Caudate nucleus (tissue), 63 donors: ENCODE measurements at places on chromosomes 6 and 20.

DNA sequence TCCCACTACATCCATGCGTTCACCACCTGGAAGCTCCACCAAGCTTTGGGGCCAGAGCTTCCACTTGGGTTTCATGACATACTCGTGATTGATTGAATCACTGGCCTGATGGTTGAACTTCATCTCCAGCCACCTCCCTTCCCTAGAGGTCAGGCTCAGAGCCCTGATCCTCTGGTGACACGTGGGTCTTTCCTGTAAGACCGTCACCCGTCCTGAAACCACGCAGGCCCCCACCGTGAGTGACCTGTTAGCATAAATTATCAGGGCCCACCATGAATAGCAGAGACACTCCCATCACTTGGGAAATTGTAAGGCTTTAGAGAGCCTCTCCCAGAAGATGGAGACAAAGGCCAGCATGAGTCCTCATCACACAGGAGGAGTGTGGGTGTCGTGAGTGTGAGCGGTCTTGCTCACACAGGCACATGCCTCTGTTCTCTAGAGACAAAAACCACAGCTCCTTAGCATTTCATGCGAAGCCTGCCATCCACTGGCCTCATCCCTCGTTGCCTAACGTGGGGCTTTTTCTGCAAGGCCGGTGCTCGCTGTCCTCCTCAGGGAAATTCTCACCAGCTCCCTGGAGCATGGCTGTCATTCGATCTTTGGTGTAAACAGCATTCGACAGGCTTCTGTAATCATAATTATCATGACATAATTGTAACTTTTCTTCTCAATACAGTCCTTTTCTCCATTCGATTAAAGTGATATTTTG lies 65.1 kb upstream of the DUSP22 start:
- no peak for DNase-seq

DNA sequence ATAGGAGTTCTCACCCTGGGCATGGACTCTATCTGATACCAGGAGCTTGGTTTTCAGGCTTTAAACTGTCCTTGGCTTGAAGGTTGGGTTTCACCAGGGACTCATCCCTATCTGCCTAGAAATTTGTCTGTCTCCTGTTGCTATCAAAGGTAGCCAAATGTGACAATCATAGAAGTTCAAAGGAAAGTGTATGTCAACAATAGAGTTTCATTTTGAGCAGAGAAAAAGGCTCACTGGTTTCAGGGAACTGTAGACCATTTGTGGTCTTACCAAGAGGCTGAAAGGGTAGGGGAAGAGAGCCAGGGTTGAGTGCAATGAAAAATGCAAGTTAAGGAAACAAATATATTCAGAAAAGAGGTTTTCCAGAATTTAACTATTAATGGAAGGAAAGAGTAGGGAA lies 966.8 kb upstream of the CITED2 start:
- DNase-seq, result no peak

GRCh38 chr6:44265722-44266233 lies 427 bp upstream of the NFKBIE start:
- no peak for DNase-seq

DNA sequence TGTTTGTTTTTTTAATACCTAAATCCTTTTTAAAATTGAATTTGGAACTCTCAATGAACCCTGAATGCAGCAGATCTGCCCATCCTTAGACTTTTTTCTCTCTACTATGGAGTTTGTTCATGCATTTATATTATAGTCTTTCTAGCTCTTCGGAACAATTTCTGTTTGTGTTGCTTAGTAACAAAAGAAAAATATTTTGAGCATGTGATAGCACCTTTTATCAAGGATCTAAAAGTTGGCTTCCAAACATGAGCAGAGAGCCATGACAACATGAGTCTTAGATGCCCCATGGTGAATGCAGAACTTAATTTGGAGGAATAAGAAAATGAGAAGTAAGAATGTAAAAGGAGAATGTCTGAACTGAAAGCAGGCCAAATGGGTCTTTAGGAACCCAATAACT lies 133.7 kb downstream of the EDN1 start:
- DNase-seq, result no peak

DNA sequence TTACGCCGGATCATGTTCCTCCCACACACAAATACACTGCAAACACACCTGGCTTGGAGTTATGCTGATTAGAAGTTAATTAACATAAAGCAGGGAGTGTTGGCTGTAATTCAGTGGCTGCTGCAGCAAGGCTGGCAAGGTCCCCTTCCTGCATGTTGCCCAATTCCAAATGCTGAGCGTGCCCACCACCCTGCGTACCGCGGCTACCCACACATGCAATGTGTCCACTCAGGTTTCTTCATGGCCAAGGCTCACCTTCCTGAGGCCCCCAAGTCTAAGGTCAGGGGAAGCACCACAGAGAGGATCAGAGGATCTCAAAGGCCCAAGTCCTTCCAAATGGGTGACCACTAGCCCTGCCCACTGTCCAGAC lies 11.6 kb upstream of the PRND start:
- no peak for DNase-seq

- DNase-seq, result no peak
Measured at GRCh38 chr6:25130518-25130917, 148.7 kb upstream of the CARMIL1 start.

DNA sequence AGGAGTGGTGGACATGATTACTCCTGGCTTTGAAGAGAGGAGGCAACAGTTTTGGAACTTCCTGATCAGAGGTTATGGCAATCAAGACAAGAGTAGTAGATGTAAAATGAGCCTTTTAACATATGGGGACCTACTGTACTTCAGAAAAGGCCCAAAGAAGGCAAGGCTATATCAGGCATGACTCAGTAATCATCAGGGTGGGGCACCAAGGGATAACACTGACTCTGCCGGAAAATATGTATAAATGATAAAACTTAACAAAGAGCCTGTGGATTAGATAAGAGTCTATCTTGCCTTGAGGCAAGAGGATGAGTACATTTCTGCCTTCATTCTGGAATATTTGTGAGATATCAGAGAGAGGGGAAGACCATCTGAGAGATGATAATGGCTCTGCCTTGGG lies 1389.9 kb upstream of the MAP3K7 start:
- DNase-seq, result no peak

DNA sequence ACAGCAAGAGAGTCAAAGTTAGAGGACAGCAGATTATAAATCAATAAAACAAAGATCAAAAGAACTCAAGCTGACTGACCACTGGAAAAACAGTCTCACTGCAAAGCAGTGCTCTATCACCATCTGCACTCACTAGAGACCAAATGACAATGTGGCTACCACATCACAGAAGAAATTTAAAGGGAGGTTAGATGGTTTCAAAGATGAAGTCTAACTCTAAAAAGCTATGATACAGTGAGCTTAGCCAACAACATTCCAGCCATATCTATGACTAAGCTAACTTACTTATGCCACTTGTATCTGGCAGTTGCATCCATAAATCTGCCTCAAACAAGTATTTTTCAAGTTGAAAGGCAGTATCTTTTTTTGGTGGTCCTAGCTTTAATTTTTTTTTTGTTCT lies 68.6 kb downstream of the ARHGAP18 start:
- no peak for DNase-seq

DNA sequence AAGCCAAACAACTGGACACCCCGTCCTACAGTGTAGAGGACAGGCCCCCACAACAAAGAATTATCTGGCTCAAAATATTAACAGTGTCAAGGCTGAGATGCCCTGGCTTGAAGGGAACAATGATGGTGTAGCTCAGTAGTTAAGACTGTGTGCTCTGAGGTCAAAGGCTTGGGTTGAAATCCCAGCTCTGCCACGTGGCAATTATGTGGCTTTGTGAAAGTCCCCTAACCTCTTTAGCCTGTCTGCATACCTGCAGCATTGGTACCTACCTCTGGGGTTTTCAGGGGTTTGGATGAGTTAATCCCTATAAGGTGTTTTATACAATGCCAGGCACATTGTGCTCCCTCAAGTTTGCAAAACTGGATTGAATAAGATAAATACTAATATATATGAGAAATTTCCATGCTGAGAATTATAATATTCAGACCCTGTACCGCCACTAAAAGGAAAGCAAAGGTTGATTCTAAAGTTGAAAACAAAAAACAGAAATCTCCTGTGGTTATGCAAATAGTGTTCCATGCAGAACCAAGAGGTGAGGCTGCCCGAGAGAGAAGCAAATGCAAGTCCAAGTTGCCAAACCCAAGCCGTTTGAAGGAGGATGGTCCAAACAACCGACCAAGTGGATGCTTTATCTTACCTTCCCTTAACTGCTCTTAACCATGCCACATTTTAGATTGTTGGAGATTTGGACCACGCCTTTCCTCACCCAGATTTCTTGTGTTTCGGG lies 199.8 kb downstream of the NFATC2 start:
- DNase-seq, result no peak

GRCh38 chr20:235891-236290 lies 8.8 kb downstream of the DEFB129 start:
- no peak for DNase-seq

DNA sequence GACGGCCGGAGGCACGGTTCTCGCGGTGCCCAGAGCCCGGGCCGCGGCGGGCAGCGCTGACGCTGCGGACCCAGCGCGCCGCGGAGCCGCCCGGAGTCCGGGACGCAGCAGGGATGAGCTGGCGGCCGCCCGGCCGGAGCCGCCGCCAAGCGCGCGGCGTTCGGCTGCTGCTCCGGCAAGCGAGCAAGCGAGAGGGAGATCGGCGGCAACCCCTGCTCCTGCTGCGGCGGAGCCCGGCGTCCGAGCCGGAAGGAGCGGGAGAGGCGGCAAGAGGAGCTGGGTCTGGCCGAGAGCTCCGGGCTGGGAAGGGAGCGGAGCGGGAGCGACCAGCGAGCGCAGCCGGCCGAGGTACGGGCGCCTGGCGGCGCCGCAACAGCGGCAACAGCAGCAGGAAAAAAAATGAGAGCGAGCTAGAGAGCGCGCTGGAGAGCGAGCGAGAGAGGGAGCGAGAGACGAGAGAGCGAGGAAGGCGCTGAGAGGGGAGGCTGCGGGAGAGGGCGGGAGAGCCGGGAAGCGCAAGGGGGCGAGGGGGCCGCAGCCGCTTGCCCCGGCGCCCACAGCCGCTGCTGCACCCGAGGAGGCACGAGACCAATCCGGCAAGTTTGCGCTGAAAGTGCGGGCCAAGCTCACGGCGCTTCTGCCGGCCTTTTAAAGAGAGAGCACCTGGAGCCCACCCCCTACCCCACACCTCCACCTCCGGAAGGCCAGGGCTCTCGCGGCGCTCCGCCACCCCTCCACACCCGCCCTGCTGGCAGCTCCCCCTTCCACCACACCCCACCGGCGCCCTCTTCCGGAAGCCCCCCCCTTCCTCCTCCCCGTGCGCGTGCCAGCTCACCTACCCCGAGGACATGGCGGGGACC lies 496 bp downstream of the GRM4 start:
- peak; percentile 33 for DNase-seq

DNA sequence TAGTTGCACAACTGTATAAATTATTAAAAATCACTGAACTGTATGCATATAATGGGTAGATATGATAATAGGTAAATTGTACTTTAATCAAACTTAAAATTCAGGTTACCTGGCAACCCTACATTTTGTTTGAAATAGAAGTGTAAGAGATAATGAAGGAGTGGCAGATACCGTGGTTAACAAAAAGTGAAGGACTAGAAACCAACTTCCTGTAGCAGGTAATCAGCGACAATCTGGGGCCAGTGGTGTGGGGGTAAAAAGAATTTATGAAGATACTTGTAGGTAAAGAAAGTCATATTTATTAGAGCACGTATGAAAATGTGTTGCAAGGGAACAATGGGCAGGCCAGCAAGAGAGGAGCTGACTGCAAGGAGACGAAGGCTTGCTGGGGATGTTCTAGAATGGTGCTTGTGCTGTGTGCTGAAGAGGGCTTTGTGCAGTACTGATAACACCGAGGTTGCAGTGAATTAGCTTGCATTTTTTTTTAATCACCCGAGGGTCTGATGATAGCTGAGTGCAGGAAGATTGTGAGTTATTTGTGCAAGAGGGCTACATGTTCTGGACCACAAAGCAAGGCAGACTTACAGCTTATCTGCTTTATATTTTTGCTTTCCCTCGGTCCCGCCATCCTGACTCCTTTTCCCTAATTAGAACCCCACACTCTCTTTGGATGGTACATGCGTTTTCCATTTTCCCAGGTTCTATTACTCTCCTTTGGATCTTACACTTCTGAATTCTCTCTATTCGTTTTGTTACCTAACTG lies 4.6 kb upstream of the ENPP1 start:
- no peak for DNase-seq

DNA sequence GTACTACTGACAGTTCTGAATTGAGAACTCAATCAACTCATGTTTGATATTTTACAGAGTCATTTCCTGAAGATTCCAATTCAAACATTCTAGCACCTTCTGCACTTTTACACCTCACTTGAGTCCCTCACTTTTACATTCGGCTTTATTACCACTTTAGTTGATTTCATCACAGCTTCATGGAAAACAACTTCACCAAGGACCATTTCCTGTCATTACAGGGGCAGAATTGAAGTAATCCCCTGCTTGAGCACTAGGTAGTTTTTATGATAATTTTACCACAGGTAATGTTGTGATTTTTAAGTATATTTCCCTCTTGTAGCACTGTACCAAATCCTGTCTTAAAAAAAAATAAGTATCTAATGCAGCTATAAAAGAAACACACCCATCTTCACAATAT lies 312.9 kb downstream of the BTBD9 start:
- DNase-seq, result no peak

DNA sequence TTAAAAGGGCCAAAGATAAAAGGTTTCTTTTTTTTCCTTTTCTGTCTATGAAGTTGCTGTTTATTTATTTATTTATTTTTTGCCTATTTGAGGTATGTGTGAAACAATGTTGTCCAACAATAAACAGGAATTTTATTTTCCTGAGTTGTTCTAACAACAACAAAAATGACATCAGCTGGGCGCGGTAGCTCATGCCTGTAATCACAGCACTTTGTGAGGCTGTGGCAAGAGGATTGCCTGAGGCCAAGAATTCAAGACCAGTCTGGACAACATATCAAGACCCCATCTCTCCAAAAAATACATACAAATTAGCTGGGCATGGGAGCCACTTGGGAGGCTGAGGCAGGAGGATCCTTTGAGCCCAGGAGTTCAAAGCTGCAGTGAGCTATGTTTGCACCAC lies 44.1 kb downstream of the MGME1 start:
- DNase-seq, result no peak

DNA sequence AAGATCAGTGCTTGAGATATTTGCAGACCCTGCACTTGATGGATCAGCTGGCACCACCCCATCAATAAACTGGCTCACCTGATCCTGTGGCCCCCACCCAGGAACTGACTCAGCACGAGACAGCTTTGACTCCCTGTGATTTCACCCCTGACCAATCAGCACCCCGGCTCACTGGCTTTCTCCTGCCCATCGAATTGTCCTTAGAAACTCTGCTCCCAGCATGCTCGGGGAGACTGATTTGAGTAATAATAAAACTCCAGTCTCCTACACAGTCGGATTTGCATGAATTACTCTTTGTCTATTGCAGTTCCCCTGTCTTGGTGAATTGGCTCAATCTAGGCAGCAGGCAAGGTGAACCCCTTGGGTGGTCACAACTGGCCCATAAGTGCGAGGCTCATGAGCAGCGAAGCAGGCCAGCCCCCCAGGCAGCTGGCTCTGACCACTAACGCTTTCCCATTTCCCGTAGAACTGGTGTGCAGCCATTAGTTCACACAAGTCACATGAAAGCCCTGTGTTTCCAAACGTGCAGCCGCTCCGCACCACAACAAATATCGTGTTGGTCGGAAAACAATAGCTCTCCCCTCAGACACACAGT lies 79.6 kb downstream of the RSPH3 start:
- no peak for DNase-seq

- no peak for DNase-seq
Measured at GRCh38 chr6:24825130-24825630, 26.5 kb upstream of the ARMH2 start.

- DNase-seq, result no peak
Measured at GRCh38 chr6:162173466-162173865, 554.1 kb downstream of the PRKN start.

GRCh38 chr6:71902261-71902660 lies 15.9 kb downstream of the RIMS1 start:
- DNase-seq, result no peak
